ENCODE measurements at places on chromosomes 5 and 9. TPM values are rescaled to one million over a fixed set of nuclear protein-coding genes. Genes with fewer than 3 reads are reported as not detected.

- no peak for DNase-seq
These were observed 225.0 kb downstream of the FANCC start for GRCh38 chr9:95092262-95093072.

DNA sequence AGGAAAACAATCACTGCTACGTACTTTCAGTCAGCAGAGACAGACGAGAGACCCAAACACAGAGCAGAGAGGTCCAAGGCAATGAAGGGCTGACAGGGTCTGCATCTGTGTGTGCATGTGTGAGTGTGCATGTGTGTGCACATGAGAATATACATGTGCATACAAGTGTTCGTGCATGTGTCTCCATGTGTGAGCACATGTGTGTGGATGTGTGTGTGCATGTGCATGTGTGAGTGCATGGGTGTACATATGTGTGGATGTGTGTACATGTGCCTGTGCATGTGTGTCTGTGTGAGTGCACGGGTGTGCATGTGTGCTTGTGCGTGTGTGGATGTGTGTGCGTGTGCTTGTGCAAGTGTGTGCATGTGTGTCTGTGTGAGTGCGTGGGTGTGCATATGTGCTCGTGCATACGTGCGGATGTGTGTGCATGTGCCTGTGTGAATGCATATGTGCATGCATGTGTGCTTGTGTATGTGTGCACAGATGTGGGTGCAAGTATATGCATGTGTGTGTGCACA, 82.3 kb downstream of the OLFM1 start:
- DNase-seq = no peak

DNA sequence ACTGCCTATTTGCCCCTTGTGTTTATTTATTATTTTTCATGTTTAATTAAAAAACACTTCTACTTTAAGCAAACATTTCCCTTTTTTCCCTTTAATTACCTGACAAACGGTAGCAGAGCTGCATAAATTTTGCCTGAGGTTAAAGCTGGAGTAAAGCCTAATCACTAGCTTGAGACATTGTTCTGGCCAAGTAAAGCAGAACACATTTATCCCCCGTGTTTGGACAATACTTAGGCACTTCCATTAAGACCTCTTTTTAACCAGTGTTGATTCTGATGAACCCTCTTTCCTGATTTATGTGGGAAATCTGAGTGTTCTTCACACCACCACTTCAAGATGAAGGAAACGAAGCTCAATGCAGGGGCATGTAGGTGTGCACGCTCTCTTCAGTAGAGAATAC, 54.5 kb downstream of the BNC2 start:
- DNase-seq = no peak

- no peak for DNase-seq
These were observed 211.2 kb upstream of the OTULINL start for GRCh38 chr5:14370386-14370785.

- no peak for DNase-seq
These were observed 266.2 kb downstream of the SPATA31D1 start for GRCh38 chr9:82254646-82255367.

DNA sequence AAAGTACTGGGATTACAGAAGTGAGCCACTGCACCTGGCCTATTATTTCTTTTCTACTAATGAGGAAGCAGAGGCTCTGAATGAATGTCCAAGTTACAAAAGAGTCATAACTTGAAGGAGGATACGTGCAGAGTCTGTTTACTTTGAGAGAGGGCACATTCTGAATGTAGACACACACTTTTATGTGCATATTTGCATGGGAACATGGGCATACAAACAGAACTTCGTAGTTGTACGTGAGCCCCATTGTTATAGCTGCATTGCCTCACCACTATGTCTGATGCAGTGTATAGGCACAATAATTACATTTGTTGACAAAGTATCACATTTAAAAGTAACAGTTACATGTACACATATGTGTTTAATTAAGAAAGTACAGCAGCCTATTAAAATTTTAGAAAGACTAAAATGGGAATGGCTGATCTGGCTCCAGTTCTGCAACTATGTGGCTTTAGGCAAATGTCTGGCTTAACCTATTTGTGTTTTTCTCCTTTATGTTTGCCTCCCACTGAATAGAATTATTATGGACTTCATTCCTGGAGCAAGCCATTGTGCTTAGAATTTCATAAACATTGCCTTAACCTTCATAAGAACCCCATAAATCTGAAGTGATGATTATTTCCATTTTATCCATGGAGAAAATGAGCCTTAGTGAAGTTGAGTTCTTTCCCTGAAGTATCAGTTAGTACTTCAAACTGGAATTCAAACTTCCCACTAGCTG, 3.0 kb upstream of the DPYSL3 start:
- no peak for DNase-seq

DNA sequence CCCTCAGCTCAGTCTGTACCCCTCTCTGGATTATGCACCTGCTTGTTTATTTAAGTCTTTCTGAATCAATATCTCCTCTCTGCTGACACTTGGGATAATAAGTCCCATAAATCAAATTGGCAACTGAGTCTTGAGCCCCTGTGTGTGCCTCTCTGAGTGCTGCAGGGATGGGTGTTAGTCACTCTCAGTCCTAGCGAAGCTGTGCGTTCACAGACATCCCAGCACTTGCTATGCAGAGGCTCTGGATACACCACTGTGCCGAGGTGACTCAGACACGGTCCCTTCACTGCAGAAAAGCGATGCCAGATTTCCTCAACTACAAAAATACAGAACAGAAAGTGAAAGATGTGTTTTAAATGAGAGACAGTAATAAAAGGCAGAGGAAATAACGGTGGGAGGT, 4.1 kb upstream of the KCNMB1 start:
- DNase-seq = no peak

Gene C9orf50
- total RNA-seq = not detected

Gene AFAP1L1
- total RNA-seq = 7.8 TPM

Gene VDAC1
- 159 TPM for total RNA-seq

Gene C9
- not detected for total RNA-seq
